Progenitor cell of endocrine pancreas (in vitro differentiated cells): ENCODE measurements at places on chromosomes 6 and 20.

DNA sequence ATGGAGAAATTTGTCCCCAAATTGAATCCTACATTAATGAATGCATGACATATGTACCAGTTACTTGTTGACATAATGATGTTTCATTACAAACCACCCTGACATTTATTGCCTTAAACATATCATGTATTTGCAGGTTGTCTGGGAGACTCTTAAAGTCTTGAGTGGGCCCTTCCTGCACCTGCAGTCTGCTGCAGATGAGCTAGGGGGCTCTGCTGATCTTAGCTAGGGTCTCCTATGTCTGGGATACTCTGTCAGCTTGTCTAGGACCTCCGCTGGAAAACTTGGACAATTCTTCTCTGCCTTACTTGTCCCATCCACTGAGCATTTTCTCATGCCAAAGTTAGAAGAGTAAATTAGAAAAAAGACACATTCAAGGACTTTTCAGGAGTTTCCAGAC is 581.6 kb downstream of the HAO1 start:
- H3K4me3 ChIP-seq: no peak overlapping the region
- H3K36me3 ChIP-seq: no peaks in the 10 kb centered on the region
- peaks cover 22% of the 10 kb centered on the region for H3K4me1 ChIP-seq
- H3K27ac ChIP-seq: no peak overlapping the region
- no peak for DNase-seq

- no peaks in the 10 kb centered on the region for H3K4me1 ChIP-seq
- DNase-seq: no peak
- H3K4me3 ChIP-seq: no peak overlapping the region
- H3K36me3 ChIP-seq: no peaks in the 10 kb centered on the region
- peaks cover 37% of the 10 kb centered on the region for H3K27me3 ChIP-seq
Observed at GRCh38 chr6:41336824-41337223, 1.4 kb downstream of the NCR2 start.

DNA sequence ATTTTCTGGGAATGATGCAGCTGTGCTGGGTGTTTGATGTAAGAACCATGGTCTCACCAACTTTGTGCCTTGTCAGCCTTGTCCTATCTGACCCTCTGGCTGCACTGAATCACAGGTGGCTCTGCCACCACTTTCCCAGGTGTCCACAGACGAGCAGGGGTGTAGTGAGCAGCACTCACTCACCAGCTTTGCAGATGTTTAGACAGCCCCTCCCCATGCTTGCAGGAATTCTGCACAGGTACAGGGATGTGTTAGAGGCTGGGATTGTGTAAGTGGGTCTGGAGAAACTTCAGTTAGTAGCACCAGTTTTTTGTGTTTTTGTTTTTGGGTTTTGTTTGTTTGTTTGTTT is 88.2 kb upstream of the NAA20 start:
- H3K4me1 ChIP-seq: peaks cover 6% of the 10 kb centered on the region
- no peaks in the 10 kb centered on the region for H3K36me3 ChIP-seq
- H3K27me3 ChIP-seq: no peaks in the 10 kb centered on the region
- no peak overlapping the region for H3K4me3 ChIP-seq
- H3K27ac ChIP-seq: peak overlapping the region; percentile 62

DNA sequence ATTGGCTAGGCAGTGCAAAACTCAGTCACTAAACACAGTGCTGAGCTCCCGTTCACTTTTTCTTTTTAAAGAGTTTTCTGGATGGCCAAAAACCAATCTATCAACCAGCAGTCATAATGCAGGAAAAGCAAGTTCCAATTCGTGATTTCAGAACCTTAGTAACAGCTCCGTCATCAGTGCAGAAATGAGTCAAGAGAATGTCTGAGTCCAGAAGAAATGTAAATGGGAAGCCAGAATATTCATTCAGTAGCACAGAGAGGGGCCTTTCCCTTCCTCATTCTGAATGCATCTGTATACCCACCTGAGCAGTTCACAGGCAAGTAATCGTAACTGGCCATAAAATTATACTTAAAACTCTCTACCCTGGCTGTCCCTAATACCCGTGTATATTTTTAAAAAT is 20.4 kb downstream of the HUS1B start:
- H3K27ac ChIP-seq: peak overlapping the region; percentile 45
- peaks cover 13% of the 10 kb centered on the region for H3K36me3 ChIP-seq
- DNase-seq: no peak
- H3K4me1 ChIP-seq: no peaks in the 10 kb centered on the region

DNA sequence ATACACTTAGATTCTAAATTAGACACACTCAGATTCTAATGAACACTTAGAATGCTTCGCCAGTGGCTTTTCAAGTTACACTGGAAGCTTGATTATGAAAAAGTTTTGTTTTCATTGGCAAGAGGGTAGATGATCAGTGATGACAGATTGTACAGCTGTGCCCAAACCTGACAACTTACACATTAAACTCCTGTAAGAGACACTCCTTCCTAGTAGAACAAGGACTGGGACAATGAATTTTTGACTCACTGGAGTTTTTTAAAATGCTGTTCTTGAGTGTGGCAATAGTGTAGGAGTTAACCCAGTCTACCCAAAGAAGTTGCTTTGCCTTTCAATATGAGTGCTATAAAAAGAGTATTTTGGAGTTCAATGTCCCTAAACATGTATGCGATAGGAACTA is 140.8 kb downstream of the SLC16A10 start:
- no peaks in the 10 kb centered on the region for H3K27me3 ChIP-seq
- no peaks in the 10 kb centered on the region for H3K36me3 ChIP-seq
- no peak for DNase-seq
- no peak overlapping the region for H3K27ac ChIP-seq
- no peaks in the 10 kb centered on the region for H3K4me1 ChIP-seq
- no peak overlapping the region for H3K4me3 ChIP-seq

- peaks cover 66% of the 10 kb centered on the region for H3K27me3 ChIP-seq
- H3K27ac ChIP-seq: no peak overlapping the region
- no peaks in the 10 kb centered on the region for H3K36me3 ChIP-seq
Observed at GRCh38 chr20:46040902-46041535, 12.0 kb downstream of the SLC12A5 start.

- peaks cover 10% of the 10 kb centered on the region for H3K36me3 ChIP-seq
- no peak for DNase-seq
- no peak overlapping the region for H3K27ac ChIP-seq
- H3K4me3 ChIP-seq: no peak overlapping the region
- peaks cover 21% of the 10 kb centered on the region for H3K4me1 ChIP-seq
Observed at GRCh38 chr6:158015188-158015506, 33.5 kb downstream of the SYNJ2 start.

DNA sequence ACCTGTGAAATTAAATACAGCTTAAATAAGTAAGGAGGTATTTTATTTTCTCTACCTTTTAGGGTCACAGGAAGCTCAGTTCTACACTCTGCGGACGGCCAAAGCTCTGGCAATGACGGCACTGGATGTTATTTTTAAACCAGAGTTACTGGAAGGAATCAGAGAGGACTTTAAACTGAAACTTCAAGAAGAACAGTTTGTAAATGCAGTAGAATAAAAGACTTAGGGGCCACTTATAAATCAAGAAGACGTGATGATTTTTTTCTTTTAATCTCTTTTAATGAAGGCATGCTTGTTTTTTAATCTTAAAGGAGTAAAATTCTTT is 16.2 kb downstream of the PM20D2 start:
- DNase-seq: no peak
- peaks cover 20% of the 10 kb centered on the region for H3K36me3 ChIP-seq
- no peak overlapping the region for H3K27ac ChIP-seq
- no peaks in the 10 kb centered on the region for H3K27me3 ChIP-seq
- no peaks in the 10 kb centered on the region for H3K4me1 ChIP-seq

- H3K27ac ChIP-seq: no peak overlapping the region
- H3K4me1 ChIP-seq: no peaks in the 10 kb centered on the region
- no peaks in the 10 kb centered on the region for H3K27me3 ChIP-seq
- no peak overlapping the region for H3K4me3 ChIP-seq
- no peak for DNase-seq
Observed at GRCh38 chr6:67880939-67881705, 754.0 kb upstream of the ADGRB3 start.

GRCh38 chr6:34115915-34116314 is 30.0 kb downstream of the GRM4 start:
- H3K4me3 ChIP-seq: no peak overlapping the region
- H3K4me1 ChIP-seq: no peaks in the 10 kb centered on the region
- no peaks in the 10 kb centered on the region for H3K36me3 ChIP-seq
- H3K27me3 ChIP-seq: peaks cover 43% of the 10 kb centered on the region
- H3K27ac ChIP-seq: no peak overlapping the region

- no peak overlapping the region for H3K4me3 ChIP-seq
- no peak for DNase-seq
- H3K27me3 ChIP-seq: no peaks in the 10 kb centered on the region
- no peaks in the 10 kb centered on the region for H3K4me1 ChIP-seq
- H3K27ac ChIP-seq: no peak overlapping the region
Observed at GRCh38 chr20:24955045-24955444, 6.0 kb downstream of the CST7 start.

DNA sequence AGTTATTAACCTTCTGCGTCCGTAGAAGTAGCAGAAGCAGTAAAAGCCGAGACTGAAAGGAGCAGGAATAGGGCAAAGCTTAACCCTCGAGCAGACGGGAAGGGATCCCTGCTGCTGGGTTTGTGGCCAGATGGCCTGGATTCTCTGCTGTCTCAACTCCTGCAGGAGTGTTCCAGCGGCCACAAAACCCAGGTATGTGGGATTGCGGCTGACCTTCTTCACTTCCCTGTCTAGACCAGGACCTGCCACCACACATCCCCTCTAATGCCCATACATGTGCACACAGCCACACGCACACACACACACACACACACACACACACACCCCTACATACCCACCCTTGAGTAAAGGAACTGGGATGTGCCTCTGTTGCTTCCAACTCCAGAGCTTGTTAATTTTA is 33.1 kb upstream of the TNFRSF21 start:
- DNase-seq: no peak
- no peaks in the 10 kb centered on the region for H3K36me3 ChIP-seq
- no peak overlapping the region for H3K4me3 ChIP-seq
- peaks cover 3% of the 10 kb centered on the region for H3K4me1 ChIP-seq

GRCh38 chr6:35177596-35177995 is 36.2 kb upstream of the SCUBE3 start:
- H3K4me3 ChIP-seq: no peak overlapping the region
- H3K4me1 ChIP-seq: peaks cover 5% of the 10 kb centered on the region
- H3K27ac ChIP-seq: no peak overlapping the region
- H3K36me3 ChIP-seq: no peaks in the 10 kb centered on the region
- DNase-seq: no peak
- peaks cover 32% of the 10 kb centered on the region for H3K27me3 ChIP-seq

DNA sequence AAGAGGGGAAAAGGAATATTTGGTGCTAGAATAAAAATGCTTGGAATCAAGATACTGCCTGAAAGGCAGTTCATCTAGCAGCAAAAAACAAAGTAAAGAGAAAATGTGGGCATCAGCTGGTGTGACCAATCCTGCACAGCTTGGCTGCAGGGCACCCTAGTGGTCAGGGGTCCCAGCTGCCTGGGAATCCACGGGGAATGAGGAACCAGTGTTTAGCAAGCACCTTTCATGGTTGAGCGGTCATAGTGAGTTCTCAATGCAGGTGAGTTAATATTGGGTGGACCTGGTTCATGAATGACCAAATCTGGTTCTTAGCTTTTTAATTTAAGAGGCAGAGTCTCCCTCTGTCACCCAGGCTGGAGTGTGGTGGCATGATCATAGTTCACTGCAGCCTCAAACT is 53.3 kb downstream of the CAP2 start:
- no peak overlapping the region for H3K4me3 ChIP-seq
- no peak overlapping the region for H3K27ac ChIP-seq
- H3K36me3 ChIP-seq: peaks cover 4% of the 10 kb centered on the region
- no peaks in the 10 kb centered on the region for H3K4me1 ChIP-seq

- no peaks in the 10 kb centered on the region for H3K27me3 ChIP-seq
- no peak overlapping the region for H3K4me3 ChIP-seq
- H3K27ac ChIP-seq: no peak overlapping the region
- no peak for DNase-seq
Observed at GRCh38 chr20:44489931-44490330, 14.3 kb downstream of the TTPAL start.

DNA sequence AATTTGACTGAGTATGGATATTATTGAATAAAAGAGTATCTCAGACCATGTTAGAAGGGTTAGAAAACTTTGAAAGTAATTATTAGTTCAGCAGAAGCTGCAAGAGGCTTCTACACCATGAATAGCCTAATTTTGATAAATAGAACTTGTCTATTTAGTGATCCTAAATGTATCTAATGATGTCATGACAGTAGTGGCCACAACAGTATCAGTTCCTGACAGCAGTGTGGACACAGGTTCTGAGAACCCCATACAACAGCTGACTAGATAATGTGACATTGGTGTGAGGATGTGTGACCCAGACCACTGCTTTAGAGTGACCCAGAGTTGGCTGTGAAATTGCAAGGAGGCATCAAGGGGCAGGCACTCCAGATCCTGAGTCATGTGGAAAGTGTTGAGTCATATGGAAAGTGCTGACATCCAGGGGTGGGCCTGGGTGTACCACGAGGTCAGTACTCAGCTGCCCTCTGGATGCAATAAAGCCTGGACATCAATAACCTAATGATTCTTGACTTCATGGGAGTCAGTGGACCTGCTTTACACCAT is 754.7 kb downstream of the DHX35 start:
- DNase-seq: no peak
- H3K27me3 ChIP-seq: no peaks in the 10 kb centered on the region
- no peaks in the 10 kb centered on the region for H3K4me1 ChIP-seq
- H3K27ac ChIP-seq: no peak overlapping the region

GRCh38 chr6:111764238-111765175 is 108.7 kb downstream of the FYN start:
- DNase-seq: no peak
- no peaks in the 10 kb centered on the region for H3K27me3 ChIP-seq
- peaks cover 6% of the 10 kb centered on the region for H3K36me3 ChIP-seq
- peak overlapping the region; percentile 47 for H3K27ac ChIP-seq
- H3K4me3 ChIP-seq: no peak overlapping the region
- H3K4me1 ChIP-seq: peaks cover 31% of the 10 kb centered on the region

DNA sequence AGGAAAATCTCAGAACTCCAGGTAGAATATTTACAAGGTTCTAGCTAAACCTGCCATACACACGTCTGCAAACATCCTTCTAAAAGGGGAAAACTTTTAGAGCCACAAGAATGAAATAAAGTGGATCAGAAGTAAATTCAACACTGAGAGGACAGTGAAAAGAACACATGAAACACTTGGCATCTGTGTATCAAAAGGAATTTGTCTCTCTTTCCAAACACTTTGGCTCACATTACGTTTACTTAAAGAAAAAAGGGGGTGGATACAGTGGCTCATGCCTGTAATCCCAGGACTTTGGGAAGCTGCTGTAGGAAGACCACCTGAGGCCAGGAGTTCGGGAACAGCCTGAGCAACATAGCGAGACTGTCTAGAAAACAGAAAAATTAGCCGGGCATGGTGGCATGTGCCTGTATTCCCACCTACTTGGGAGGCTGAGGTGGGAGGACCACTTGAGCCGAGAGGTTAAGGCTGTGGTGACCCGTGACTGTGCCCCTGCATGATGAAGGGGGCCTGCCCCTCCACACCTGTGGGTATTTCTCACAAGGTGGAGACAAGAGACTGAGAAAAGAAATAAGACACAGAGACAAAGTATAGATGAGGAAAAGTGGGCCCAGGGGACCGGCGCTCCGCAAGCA is 35.4 kb downstream of the NINL start:
- DNase-seq: no peak
- H3K4me1 ChIP-seq: peaks cover 70% of the 10 kb centered on the region
- peak overlapping the region; percentile 95 for H3K27ac ChIP-seq
- peaks cover 9% of the 10 kb centered on the region for H3K36me3 ChIP-seq
- peak overlapping the region; percentile 37 for H3K4me3 ChIP-seq

GRCh38 chr6:22221211-22221610 is 75.6 kb downstream of the PRL start:
- no peak for DNase-seq
- peaks cover 1% of the 10 kb centered on the region for H3K36me3 ChIP-seq
- H3K27ac ChIP-seq: no peak overlapping the region
- H3K27me3 ChIP-seq: no peaks in the 10 kb centered on the region
- peaks cover 11% of the 10 kb centered on the region for H3K4me1 ChIP-seq
- H3K4me3 ChIP-seq: no peak overlapping the region
